Left cardiac atrium (tissue), 4 donors: ENCODE measurements at places on chromosomes 1 and 21. TPM values are rescaled to one million over a fixed set of nuclear protein-coding genes. Genes with fewer than 3 reads are reported as not detected.
A peak's percentile ranks its signal among the peaks of the same experiment; 100 is the strongest.

- DNase-seq: no peak
Measured at GRCh38 chr21:16269476-16269875, 539.7 kb downstream of the USP25 start.

NMNAT2 gene
- total RNA-seq: 33.8 TPM

C2CD4D gene
- total RNA-seq: not detected

DNA sequence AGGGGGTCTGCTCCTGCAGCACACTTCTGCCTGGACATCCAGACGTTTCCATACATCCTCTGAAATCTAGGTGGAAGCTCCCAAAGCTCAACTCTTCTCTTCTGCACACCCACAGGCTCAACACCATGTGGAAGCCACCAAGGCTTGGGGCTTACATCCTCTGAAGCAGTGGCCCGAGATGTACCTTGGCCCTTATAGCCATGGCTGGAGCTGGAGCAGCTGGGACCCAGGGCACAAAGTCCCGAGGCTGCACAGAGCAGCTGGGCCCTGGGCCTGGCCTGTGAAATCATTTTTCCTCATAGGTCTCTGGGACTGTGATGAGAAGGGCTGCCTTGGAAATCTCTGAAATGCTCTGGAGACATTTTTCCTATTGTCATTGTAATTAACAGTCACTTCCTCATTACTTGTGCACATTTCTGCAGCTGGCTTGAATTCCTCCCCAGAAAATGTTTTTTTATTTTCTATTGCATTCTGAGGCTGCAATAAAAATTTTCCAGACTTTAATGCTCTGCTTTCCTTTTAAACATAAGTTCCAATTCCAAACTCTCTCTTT, 645.6 kb downstream of the RWDD3 start:
- DNase-seq: no peak

DNA sequence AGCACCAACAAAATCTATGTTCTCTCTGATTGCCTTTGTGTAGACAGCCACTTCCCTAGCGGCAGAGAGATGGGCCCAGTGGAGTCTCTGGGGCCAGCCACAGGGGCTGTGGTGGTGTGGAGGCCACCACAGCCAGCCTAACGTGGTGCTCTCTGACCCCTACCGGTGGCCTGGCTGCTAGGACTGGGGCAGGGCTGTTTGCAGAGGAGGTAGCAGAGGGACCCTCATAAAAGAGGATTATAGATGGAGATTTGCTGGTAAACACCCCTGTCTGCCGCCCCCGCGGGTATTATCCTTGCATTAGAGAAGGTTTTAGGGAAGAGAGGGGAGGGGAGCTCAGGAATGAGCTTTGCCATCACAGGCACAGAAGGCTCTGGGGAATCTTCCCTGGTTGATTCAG, 310.3 kb upstream of the VAMP3 start:
- no peak for DNase-seq

C1orf141 gene
- total RNA-seq: not detected

DNA sequence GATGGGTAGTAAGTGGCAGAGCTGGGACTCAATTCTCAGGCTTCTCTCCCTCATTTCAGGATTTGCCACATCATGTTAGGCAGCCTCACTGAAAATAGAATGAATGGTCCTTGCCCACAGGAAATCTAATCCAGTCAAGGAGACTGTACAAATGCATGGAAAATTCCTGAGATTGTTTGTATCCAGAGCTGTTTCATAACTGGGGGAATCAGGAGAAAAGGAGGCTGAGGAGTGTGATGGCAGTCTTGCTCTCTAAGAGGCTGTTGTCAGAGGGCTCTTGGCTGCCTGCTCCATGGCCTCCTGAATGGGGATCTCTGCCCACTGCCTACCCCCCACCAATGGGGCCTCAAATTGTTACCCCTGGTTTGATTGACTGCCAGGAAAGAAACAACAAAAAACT, 141.9 kb upstream of the TNR start:
- DNase-seq: no peak

- DNase-seq: no peak
Measured at GRCh38 chr1:27348861-27349783, 7.3 kb downstream of the SYTL1 start.

OR2L2 gene
- 0.05 TPM for total RNA-seq

DNA sequence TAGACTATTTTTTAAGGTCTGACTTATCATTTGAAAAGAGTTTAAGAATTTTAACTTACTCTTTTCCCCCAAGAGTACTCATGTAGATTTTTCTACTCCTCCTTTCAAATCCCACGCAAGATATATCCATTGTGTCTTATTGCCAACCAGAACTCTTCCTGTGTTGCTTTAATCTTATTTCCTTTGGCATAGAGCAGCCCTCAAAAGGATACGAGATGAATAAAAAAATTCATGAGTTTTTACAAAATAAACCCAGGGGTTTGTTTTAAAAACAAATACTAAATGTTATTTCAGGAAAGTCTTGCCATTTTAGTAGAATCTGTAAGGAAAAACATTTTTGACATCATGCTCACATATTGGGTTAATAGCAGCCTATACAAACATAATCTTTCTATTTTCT, 543.2 kb upstream of the CXADR start:
- no peak for DNase-seq

RSRP1 gene
- total RNA-seq: 40.3 TPM

DNA sequence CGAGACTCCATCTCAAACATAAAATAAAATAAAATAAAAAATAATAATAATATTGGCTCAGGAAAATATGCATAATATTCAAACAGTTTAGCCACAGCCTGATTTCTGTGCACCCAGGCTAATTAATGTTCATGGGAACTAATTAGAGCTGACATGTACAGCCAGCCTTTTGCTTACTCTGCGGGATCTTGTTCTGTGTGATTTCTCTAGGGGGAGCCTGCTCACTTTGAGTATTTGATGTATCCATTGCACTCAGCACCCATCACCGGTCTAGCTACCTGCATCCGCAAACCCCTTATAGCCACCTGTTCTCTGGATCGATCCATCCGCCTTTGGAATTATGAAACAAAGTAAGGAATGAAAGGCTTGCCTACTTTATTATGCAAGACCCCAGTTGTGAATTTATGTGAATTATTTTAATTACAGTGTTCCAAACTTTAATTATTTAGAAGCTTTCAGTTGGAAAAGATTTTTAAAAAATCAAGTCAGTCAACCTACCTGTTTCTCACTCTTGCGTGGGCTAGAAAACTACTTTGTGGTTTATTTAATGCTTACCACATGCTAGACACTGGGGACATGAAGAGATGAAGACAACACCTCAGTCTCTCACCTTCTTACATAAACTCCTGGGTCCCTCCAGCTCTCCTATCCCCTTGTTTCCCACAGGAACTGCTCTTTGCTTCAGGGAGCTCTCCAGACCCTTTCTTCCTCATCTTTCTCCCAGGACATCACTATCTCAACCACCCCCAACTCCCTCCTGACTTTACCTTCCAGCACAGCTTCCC, 25.4 kb downstream of the CFAP57 start:
- DNase-seq: no peak

DNA sequence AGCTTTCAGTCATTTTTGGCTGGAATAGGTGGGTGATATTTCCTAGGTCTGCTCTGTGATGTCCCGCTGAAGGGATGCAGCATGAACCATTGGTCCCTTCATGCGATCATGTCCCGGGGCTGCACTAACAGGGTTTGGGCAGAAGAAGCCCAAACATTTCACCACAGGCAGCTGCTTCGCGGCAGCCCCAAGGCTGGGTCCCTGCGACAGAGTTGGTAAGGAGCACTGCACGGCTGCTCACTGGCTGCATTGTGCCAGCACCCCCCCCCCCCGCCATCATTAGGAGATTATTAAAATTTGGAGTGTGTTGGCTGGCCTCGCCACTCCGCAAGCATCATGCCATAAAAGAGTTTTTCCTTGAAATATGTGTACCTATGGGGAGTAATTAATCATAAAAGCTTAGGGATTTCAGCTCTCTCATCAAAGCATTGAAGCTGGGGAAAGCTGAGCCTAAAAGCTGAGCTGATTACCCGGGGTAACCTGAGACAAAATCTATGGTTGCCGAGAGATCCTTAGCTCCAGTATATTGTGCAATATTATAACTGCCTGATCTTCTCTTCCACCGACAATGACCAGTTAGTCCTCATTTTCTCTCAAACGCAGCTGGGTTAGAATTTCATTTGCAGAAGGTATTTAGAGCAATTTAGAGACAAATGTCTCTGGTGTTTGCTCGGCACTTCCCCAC, 62.5 kb downstream of the PEX14 start:
- no peak for DNase-seq

- DNase-seq: no peak
Measured at GRCh38 chr1:199700551-199700950, 327.0 kb upstream of the NR5A2 start.

CDC73 gene
- total RNA-seq: 42.8 TPM

GRCh38 chr1:25503551-25504426, 39.6 kb upstream of the LDLRAP1 start:
- no peak for DNase-seq

GRCh38 chr1:98331718-98332311, 329.7 kb upstream of the SNX7 start:
- DNase-seq: no peak

GRCh38 chr1:20555025-20555757, 2.8 kb downstream of the FAM43B start:
- DNase-seq: peak; percentile 49

DNA sequence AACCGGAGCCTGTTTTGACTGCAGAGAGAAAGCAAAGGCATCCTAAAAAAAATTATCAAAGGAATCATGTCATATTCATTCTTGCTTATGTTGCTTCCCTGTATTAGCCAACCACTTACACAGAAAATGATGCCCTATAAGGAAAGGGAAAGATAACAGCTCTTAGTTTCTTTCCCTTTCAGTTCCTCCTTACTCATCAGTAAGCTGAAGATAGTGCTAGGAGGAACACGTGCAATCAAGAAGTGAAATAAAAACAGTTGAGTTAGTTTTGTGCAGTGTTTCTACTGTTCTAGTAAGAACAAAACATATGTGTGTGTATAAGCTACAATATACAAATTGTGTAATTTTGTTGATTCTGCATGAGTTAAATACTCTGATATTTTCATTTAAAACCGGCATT, 45.3 kb upstream of the MTF2 start:
- DNase-seq: no peak

GRCh38 chr1:187928696-187929095, 1099.9 kb downstream of the PLA2G4A start:
- DNase-seq: no peak
